Glutamatergic neuron (in vitro differentiated cells): ENCODE measurements at places on chromosomes 7 and 10. TPM values are rescaled to one million over a fixed set of nuclear protein-coding genes. Genes with fewer than 3 reads are reported as not detected.

DNA sequence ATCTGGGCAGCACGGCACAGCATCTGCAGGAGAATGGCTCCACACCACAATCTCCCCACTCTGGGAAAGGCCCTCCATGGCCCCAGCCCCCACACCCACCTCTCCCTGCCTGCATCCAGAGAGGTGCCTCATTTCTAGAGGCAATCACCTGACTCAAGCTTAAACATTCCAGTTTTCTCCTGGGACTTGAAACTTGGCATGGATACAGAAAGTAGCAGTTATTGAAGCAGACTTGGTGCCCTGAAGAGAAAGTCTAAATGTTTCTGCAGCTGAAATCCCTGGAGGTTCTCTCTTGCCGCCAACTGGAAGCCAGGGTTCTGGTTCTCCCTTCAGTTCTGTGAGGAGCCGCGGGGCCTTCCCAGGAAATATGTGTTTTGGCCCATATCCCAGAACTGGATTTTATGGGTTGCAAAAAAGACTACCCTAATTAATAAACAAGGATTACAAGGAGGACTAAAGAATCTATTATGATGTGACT is 122.8 kb downstream of the SKIDA1 start:
- DNase-seq = no peak

DNA sequence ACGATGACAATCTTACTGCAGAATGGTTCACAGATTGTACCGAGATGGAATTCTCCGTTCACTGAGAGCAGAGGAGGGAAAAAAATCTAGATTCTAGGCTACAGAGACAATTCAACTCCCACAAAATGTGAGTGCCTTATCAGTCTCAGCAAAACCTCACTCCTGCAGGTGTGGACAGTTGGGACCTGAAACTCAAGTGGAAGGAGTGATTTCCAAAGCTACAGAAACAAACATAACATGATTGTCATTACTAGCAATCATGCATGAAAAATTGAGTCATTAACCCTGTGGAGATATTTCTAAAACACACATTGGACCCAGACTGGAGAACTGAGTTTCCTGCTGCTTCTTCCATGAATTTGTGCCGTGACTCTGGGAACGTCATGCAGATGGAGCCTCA is 70.3 kb downstream of the CALML3 start:
- DNase-seq = no peak

DNA sequence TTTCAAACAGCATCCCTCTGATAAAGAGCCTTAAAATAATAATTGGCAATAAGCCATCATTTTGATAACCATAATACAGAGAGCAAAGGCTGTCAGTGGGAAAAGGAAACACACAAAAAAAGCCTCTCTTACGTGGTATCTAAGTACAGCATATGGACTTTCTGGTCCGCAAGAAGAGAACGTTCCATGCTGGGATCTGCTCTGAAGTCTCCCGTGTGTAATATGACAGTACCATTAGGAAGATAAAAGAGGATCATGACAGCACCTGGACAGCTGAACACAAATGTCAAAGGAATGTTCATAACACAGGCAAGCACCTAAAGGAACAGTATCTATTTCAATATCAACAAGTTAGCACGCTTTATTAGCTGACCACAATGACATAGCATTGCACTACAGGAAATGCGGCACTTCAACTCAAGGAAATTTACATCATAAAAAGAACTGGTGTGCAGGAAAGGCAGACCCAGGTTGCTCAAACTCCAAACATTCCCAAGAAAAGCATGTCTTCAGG is 9.9 kb downstream of the DCLRE1A start:
- no peak for DNase-seq

The HOXA5 gene
- total RNA-seq = not detected

GRCh38 chr10:56359837-56360236 is 1.2 kb downstream of the ZWINT start:
- no peak for DNase-seq

The HHEX gene
- total RNA-seq = not detected

The VGF gene
- total RNA-seq = 8.4 TPM

GRCh38 chr7:77284005-77284404 is 84.4 kb upstream of the FGL2 start:
- no peak for DNase-seq

The AVPI1 gene
- 4.5 TPM for total RNA-seq

GRCh38 chr7:104137971-104138370 is 69.8 kb downstream of the ORC5 start:
- no peak for DNase-seq

The PRSS2 gene
- not detected for total RNA-seq

GRCh38 chr10:93865794-93866425 is 27.9 kb upstream of the SLC35G1 start:
- DNase-seq = no peak

DNA sequence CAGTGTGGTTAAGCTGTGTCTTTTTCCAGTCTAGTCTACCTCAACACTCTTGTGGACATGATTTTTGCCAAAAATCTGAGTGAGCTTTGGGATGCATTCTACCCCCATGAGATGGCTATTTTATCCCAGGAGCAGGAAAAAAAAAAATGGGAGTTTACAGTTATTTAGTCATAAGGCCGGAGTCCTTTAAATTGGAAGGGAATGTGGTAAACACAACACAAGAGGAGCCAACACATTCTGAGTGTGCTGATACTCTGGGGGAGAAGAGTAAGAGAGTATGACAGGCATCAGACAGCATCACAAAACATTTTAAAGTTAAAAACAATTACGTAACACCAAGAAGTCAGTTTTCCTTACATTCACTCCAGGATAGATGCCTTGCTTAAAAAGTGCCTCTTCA is 46.1 kb downstream of the C1GALT1 start:
- DNase-seq = no peak
